Activated T-helper 2 cell treated with anti-CD3 and anti-CD28 coated beads, Interferon-gamma antibody, Interleukin-2, Interleukin-4, amounts not matched to agents 10 μg/mL and 5 μg/mL and 100 μg/mL, durations not matched to agents 14 hours and 24 hours and 36 hours (primary cell): ENCODE measurements at places on chromosomes 6 and 20. TPM values are rescaled to one million over a fixed set of nuclear protein-coding genes. Genes with fewer than 3 reads are reported as not detected.

Gene TMEM244
- total RNA-seq, result not detected in 2 replicates

- DNase-seq, result no peak
- H3K27ac ChIP-seq, result peak overlapping the region; percentile 70
- H3K27me3 ChIP-seq, result no peaks in the 10 kb centered on the region
- peaks cover 71% of the 10 kb centered on the region for H3K4me1 ChIP-seq
Observed at GRCh38 chr6:137819740-137820139, 47.3 kb upstream of the TNFAIP3 start.

DNA sequence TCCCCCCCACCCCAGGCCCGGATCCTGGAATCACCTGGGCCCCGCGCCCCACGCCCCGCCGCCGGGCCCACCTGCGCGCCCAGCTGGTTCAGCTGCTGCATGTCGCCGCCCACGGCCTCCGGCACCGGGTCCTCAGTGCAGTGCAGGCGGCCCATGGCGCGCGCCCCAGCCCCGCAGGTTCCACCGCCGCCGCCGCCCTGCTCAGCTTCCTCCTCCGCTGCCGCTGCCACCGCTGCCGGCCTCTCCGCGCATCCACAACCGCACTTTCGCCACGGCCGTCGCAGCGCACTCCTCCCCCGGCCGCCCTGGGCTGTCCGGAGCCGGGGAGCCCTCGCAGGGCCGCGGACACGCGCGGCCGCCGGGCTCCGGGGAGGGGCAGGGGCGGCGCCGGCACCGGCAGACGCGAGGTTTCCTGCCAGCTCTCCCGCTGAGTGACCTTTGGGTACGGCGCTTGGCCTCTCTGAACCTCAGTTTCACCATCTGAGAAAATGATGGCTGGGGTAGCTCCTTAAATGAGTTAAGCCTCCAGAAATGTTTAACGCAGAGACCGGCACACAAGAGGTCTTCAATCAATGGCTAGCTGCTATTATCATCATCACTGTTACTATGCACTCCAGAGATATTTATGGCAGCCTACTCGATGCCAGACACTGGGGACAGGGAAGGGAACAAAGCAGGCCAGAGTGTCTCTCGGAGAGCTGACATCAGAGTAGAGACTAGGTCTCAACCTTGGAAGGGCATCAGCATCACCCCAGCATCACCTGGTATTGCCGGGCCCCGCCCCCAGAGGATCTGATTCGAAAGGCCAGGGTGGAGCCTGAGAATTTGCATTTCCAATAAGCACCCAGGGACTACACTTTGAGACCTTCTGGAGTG lies at the start of gene COMMD7:
TSS of gene COMMD7 (minus strand) at position 231 of the 876 bp plus-strand sequence. CDS start at position 155, 76 bp downstream.
- peak; percentile 67 for DNase-seq
- peaks cover 26% of the 10 kb centered on the region for H3K4me1 ChIP-seq
- H3K27ac ChIP-seq, result peak within 1 kb of the TSS; percentile 99
- H3K27me3 ChIP-seq, result no peaks in the 10 kb centered on the region
- peaks cover 7% of the 10 kb centered on the region for H3K36me3 ChIP-seq

- H3K27ac ChIP-seq, result peak overlapping the region; percentile 88
- no peaks in the 10 kb centered on the region for H3K27me3 ChIP-seq
- DNase-seq, result peak; percentile 76
- peaks cover 57% of the 10 kb centered on the region for H3K4me1 ChIP-seq
- peaks cover 41% of the 10 kb centered on the region for H3K36me3 ChIP-seq
- no peak overlapping the region for H3K4me3 ChIP-seq
Observed at GRCh38 chr6:130513770-130514169, 148.0 kb downstream of the TMEM200A start.

- no peak overlapping the region for H3K27ac ChIP-seq
- no peaks in the 10 kb centered on the region for H3K27me3 ChIP-seq
- H3K36me3 ChIP-seq, result no peaks in the 10 kb centered on the region
- H3K4me1 ChIP-seq, result peaks cover 8% of the 10 kb centered on the region
- DNase-seq, result no peak
Observed at GRCh38 chr6:14591998-14592397, 474.4 kb downstream of the CD83 start.

DNA sequence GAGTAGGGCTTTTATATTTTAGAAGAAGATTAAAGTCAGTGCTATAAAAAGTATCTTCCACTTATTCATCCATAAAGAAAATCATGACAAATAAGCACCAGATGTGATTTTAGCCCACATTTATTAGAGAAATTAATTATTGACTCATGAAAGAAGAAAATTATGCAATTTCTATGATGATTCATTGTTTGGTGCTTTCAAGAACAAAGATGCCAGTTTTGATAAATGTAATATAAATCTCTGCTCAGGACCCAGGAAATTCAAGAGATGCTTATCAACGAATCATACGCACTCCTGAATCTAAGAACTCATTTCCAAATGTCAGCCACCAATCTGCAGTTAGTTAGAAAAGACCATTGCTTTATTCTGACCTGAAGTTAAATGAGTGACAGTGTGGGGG lies 211.4 kb downstream of the ARHGAP18 start:
- H3K27ac ChIP-seq, result no peak overlapping the region
- peak overlapping the region; percentile 36 for H3K4me3 ChIP-seq
- H3K36me3 ChIP-seq, result no peaks in the 10 kb centered on the region
- peaks cover 52% of the 10 kb centered on the region for H3K4me1 ChIP-seq

DNA sequence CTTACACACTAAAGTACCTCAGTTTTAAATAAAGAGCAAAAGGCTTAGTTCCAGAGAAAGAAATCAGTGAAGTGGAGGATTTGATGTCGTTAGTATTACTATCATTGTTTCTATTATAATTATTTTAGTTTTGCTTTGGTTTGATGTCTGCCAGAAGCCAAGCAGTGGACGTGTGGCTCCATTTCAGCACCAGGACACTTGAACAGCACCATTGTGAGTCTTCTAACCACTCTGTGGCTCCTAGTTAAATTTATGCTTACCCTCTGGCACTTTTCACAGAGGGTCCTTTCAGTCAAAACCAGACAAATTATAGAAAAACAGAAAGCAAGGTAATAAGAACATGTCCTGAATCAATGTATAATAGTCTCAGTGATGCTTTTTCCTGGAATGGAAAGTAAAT lies 3.4 kb downstream of the COL9A1 start:
- DNase-seq, result no peak
- no peak overlapping the region for H3K27ac ChIP-seq
- H3K36me3 ChIP-seq, result no peaks in the 10 kb centered on the region
- no peaks in the 10 kb centered on the region for H3K4me1 ChIP-seq

DNA sequence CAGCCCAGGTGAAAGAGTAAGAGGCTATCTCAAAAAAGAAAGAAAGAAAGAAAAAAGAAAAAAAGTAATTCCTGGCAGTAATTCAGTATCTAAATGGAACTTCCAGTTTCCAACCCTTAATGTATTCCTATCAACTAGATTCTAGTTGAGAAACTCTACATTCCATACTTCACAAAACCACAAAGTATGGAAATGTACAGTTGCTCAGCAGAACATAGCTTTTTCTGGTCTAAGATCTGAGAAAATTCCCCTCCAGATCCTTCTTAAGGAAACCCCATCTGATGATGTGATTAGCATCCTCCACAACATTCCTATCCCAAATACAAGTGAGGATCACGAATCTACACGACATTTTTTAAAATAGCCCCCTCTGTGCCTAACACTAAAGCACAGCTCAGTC lies 3.6 kb downstream of the ARMH2 start:
- H3K36me3 ChIP-seq, result no peaks in the 10 kb centered on the region
- H3K4me1 ChIP-seq, result peaks cover 14% of the 10 kb centered on the region
- H3K27ac ChIP-seq, result no peak overlapping the region

DNA sequence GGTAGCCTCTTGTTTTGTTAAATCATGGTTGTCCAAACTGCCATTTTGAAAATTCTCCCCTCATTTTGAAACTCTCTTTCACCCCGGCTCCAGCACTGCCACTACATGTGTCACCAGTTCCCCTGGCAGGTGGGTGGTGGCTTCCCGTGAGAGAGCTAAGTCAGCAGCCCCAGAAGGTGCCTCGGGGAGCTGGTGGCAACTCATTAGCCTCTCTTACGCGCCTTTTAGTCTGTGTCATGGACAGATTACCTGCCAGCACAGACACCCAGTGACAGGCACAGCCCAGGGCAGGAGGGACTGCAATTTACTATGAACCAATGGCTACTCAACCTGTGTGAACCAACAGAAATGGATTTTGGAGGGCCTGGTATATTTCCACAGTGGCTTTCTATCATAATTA lies 147.1 kb upstream of the SASH1 start:
- no peak for DNase-seq
- peaks cover under 1% of the 10 kb centered on the region for H3K4me1 ChIP-seq
- no peak overlapping the region for H3K27ac ChIP-seq
- peaks cover 48% of the 10 kb centered on the region for H3K27me3 ChIP-seq
- H3K36me3 ChIP-seq, result no peaks in the 10 kb centered on the region
- no peak overlapping the region for H3K4me3 ChIP-seq

- no peak overlapping the region for H3K4me3 ChIP-seq
- peaks cover 82% of the 10 kb centered on the region for H3K36me3 ChIP-seq
- no peak for DNase-seq
- no peaks in the 10 kb centered on the region for H3K27me3 ChIP-seq
Observed at GRCh38 chr6:39218868-39219567, 10.3 kb downstream of the KCNK5 start.

- no peaks in the 10 kb centered on the region for H3K4me1 ChIP-seq
- no peak overlapping the region for H3K27ac ChIP-seq
- DNase-seq, result no peak
- peaks cover 4% of the 10 kb centered on the region for H3K27me3 ChIP-seq
- H3K4me3 ChIP-seq, result no peak overlapping the region
Observed at GRCh38 chr20:4441191-4441590, 280.5 kb upstream of the PRND start.

- H3K27me3 ChIP-seq, result no peaks in the 10 kb centered on the region
- peak overlapping the region; percentile 82 for H3K27ac ChIP-seq
- peak overlapping the region; percentile 37 for H3K4me3 ChIP-seq
- H3K4me1 ChIP-seq, result peaks cover 24% of the 10 kb centered on the region
Observed at GRCh38 chr20:63957690-63958441, 1.6 kb upstream of the UCKL1 start.
